Left kidney (tissue), 8 donors: ENCODE measurements at places on chromosomes 6 and 20.
A peak's percentile ranks its signal among the peaks of the same experiment; 100 is the strongest.

DNA sequence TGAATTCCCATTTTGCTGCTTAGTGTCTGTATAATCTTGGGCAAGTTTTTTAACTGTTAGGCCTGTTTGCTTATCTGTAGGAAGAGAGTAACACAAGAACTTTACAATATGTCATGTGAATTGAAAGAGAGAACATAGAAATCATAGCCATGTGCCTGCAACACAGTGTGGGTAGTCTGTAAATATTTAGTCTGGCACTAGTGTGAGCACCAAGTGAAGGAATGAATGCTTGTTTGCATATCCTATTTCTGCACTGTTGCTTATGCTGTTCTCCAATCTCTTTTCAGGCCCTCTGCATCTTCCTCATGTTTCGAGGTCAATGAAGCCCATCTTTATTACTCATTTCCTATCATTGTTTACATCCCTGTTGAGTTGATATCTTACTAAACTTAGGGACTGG is 49.2 kb downstream of the CBFA2T2 start:
- no peak for DNase-seq

- DNase-seq = no peak
These were observed 2.1 kb downstream of the FOXP4 start for GRCh38 chr6:41548098-41548840.

DNA sequence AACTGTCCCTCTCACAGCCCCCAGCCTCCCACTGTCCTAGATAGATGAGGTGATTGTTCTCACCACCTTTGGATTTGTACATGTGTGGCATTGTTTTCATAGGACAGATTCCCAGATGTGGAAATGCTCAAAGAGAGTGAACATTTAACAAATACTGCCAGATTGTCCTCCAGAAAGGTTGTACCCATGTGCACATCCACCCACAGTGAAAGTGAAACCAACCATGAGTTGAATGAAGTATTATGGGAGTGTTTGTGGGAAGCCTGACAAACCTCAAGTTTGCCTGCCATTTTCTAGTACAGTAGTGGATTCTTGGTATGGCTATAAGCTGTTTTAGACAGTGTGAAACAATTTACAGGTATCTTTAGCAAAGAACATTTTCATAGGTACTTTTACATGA is 42.7 kb downstream of the ANKRD6 start:
- no peak for DNase-seq

DNA sequence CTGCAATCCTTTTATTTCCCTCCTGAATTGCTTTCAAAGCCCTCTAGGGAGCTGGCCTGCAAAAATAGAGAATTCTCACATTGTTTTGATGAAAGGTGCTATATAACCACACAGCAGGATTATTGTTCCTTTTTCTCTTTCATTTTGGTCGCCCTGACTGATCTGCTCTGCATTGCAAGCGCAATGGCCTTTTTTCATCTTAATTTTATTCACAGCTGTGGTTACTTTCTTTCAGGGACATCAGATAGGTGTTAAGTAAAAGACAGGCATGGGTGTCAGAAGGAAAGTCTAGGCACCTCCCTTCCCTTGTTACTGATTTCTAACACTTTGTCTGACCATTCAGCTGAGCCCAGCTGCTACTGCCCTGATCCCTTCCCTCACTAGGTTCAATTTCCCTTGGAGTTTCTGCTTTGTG is 850.5 kb upstream of the MAP3K7 start:
- DNase-seq = no peak

DNA sequence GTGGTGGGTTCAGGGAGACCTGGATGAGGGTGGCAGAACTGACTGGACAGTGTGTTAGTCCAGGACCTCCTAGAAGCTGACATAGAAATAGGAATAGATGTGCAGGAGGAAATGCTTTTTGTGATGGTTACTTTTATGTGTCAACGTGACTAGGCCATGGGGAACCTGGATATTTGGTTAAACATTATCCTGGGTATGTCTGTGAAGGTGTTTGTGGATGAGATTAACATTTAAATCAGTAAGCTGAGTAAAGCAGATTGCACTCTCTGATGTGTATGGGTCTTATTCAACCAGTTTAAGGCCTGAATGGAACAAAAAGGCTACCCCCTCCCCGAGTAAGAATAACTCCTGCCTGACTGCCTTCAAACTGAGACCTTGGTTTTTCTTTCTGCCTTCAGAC is 219.3 kb downstream of the DHX35 start:
- DNase-seq = no peak

- peak; percentile 69 for DNase-seq
These were observed 37.8 kb upstream of the CNKSR3 start for GRCh38 chr6:154548130-154548830.

DNA sequence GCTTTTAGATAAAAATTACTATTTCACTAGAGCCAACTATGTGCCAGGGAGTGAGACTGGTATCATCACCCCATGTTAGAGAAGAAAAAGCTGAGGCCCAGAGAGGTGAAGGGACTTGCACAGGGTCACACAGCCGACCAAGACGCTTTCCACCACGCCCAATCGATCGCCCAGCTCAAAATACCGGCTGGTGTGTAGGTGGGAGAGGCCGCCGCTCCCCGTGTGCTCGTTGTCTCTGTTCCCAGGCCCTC is 253 bp upstream of the SNPH start:
- no peak for DNase-seq

DNA sequence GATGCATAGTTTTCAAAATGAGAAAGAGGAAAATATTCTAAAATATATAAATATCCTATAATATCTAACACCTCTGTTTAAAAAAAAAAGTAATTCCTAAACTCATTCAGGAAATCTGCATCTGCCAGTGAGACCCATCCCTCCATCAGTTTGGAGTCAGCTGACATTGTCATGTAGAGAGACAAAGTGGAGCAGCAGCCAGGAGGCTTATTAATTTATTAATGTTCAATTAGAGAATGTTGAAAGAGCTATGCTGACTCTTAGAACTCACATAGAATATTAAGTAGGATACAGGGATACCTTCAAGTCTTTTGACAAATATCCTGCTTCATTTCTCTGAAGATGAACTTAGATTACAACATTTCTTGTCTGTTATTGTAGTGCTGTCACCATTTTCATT is 12.8 kb upstream of the PERP start:
- no peak for DNase-seq

GRCh38 chr6:10310826-10311225 is 104.0 kb downstream of the TFAP2A start:
- DNase-seq = no peak

GRCh38 chr20:57620274-57620990 is at the start of gene ZBP1:
TSS of gene ZBP1 (minus strand) at chr20:57620426. CDS start at chr20:57620295, 131 bp downstream.
- DNase-seq = no peak

- DNase-seq = no peak
These were observed 118.7 kb upstream of the RIPOR2 start for GRCh38 chr6:25054469-25054868.

DNA sequence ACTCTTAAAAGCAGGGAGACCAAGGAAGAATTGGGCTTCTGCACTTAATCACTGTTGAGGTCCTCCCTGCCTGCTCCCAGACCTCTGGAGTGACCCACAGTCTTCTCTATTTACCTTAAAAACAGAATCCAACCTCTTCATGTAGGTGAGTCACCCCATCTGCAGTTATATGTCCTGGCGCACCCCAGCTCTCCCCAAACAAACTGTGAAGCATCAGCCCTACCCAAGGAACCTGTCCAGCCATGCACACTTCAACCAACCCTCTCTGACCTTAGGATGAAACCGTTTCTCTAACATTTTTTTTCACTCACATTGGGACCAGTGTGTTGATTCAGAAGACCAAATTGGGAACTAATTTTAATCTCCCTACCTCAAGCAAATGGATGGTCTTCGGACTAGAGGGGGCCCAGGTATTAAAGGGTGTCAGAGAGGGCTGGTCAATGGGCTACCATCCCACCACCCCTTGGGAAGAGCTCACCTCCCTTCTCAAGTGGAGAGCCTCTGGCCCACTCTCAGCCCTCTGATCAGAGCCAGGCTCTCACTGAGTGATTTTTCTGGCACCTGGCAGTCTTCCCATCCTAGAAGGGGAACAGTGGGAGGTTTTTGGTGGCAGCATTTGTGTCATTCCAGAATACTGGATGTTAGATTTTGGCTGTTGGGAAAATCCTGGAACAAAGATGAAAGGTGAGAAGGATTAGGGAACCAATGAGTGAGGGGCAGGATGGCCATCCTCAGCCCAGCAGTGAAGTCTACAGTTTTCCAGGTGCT is 203.6 kb downstream of the LRFN2 start:
- no peak for DNase-seq

GRCh38 chr20:62685781-62686555 is 22.7 kb upstream of the NTSR1 start:
- no peak for DNase-seq

- DNase-seq = no peak
These were observed 105.2 kb upstream of the LRFN2 start for GRCh38 chr6:40692337-40692736.

GRCh38 chr6:42368181-42368580 is 83.5 kb downstream of the TRERF1 start:
- DNase-seq = no peak

DNA sequence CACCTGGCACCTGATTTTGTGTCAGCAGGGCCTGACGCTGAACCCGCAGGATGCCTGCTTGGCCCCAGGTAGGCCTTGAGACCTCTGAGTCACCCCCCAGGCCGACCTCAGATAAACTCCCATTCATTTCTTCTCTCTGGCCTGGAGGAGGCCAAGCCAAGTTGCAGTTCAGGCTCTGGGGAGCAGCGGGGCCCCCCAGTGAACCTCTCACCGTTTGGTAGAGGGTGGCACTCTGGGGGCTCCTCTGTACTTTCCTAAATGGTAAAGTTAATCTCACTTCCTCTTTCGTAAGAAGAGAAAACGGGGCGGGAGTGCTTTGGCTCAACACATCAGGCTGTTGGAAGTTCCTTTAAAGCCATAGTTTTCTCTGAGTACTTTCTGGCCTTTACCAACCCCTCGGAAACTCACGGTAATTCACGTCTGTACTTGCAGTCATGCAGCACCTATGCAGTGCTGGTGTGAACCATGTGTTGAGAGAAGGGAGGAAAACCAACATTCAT is 2.8 kb downstream of the SIRPA start:
- no peak for DNase-seq

- no peak for DNase-seq
These were observed 61.2 kb downstream of the RPP40 start for GRCh38 chr6:4942673-4943009.

- DNase-seq = no peak
These were observed 8.4 kb upstream of the CST9 start for GRCh38 chr20:23614163-23614562.

- no peak for DNase-seq
These were observed 22.3 kb upstream of the KCNK16 start for GRCh38 chr6:39344821-39345280.

- no peak for DNase-seq
These were observed 66.5 kb upstream of the TENT5A start for GRCh38 chr6:81818901-81819361.

GRCh38 chr6:11076540-11076939 is 17.1 kb upstream of the SMIM13 start:
- no peak for DNase-seq

GRCh38 chr20:62306414-62307187 is 3.8 kb downstream of the ADRM1 start:
- DNase-seq = no peak

DNA sequence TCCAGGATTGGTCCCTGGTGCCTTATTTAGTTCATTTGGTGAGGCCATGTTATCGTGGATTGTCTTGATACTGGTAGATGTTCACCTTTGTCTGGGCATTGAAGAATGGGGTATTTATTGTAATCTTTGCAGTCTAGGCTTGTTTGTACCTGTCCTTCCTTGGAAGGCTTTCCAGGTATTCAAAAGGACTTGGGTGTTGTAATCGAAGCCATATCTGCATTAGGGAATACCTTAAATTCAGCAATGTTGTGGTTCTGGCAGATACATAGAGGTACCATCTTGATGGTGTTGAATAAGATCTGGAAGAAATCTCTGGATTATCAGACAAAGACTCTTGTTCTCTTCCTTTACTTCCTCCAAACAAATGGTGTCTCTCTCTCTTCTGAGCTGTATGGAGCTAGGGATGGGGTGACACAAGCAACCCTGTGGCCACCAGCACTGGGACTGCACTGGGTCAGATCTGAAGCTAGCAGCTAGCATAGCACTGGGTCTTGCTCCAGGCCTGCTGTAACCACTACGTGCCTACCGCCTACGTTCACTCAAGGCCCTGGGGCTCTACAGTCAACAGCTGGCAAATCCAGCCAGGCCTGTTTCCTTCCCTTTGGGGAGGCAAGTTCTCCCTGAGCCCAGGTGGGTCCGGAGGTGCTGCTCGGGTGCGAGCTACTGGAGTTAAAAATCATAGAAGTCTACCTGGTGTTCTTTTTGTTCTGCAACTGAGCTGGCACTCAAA is 261.1 kb upstream of the CITED2 start:
- no peak for DNase-seq

GRCh38 chr6:95572098-95572497 is 5.2 kb upstream of the MANEA start:
- DNase-seq = no peak

DNA sequence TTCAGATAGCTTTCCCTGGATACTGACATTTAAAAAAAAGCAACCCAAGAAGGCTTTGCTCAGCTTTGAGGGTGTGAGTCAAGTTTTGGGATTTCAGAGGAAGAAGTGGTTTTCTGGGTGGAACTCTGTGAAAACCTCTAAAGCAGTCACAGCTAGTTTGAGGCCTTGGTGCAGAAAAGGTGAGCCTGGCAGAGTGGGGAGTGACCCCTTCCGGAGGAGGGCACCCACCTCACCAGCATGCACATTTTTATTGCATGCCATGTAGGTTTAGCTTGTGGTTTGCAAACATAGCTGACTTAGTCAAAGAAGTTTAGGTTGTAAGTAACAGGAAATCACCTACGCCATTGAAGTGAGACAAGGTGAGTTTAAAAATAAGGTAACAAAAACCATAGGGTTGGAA is 146.8 kb upstream of the PMEPA1 start:
- no peak for DNase-seq

DNA sequence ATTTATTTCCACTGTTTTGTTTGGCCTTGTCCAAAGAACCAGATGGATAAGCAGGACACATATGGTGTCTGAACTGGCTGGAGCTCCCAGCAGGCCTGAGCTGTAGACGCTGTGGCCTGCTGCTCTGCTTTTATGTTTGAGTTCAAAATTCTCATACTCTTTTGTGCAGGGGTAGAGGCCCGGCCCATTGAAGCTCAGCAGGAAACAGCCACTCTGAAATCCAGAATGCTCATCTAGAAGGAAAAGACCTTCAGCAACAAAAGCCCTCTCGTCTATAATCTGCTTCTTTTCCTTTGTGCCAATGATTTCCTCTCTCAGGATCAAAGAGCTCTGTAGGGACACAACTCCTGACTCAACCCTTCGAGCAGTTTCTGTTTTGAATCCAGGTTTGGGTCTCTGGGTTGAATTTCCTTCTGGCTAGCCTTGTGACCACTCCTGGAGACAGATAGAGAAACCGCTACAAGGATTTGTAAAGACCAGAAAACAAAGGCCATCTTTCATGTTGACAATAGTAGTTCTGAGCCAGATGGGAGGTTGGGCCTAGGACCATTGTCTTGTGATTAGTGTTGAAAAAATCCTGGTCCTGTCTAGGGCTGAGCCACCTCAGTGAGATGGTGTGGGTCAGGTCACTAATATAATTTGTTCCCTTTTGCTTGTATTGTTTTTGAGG is 446.7 kb downstream of the BCKDHB start:
- peak; percentile 13 for DNase-seq

GRCh38 chr20:2745936-2746635 is 53.5 kb downstream of the EBF4 start:
- DNase-seq = no peak

GRCh38 chr6:12314751-12315150 is 24.6 kb downstream of the EDN1 start:
- no peak for DNase-seq
